Astrocyte of the cerebellum (primary cell): ENCODE measurements at places on chromosomes 11 and 22.

DNA sequence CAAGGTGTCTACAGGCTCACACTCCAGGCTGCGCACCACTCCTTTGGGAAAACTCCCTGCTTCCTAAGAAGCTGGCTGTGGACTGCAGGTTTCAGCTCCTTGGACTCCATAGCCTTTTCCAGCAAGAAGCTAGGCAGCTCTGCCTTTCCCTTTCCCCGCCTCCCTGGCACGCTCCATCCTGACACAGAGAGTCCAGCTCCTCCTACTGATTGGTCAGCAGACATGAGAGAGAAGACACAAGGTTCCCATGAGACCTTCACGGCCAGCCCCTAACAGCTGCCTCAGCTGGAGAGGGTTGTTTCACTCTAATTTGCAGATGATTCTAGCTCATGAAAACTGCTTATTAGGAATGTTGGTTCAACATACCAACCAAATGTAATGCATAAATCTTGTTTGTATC lies 27.6 kb downstream of the TENM4 start:
- DNase-seq: peak; percentile 85

DNA sequence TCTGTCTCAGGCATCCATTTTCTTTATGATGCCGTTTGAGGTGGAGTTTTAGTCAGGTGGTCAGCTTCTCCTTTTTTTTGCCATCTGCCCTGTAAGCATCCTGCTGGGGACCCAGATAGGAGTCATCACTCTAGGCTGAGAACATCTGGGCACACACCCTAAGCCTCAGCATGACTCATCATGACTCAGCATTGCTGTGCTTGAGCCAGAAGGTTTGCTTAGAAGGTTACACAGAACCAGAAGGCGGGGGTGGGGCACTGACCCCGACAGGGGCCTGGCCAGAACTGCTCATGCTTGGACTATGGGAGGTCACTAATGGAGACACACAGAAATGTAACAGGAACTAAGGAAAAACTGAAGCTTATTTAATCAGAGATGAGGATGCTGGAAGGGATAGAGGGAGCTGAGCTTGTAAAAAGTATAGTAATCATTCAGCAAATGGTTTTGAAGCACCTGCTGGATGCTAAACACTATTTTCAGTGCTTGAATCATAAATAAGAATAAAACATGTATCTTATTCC lies 10.9 kb upstream of the HBE1 start:
- DNase-seq: peak; percentile 96

- DNase-seq: no peak
Observed at GRCh38 chr11:11995601-11996000, 12.8 kb downstream of the DKK3 start.

- DNase-seq: peak; percentile 52
Observed at GRCh38 chr11:59207988-59208451, 4.7 kb downstream of the MPEG1 start.

DNA sequence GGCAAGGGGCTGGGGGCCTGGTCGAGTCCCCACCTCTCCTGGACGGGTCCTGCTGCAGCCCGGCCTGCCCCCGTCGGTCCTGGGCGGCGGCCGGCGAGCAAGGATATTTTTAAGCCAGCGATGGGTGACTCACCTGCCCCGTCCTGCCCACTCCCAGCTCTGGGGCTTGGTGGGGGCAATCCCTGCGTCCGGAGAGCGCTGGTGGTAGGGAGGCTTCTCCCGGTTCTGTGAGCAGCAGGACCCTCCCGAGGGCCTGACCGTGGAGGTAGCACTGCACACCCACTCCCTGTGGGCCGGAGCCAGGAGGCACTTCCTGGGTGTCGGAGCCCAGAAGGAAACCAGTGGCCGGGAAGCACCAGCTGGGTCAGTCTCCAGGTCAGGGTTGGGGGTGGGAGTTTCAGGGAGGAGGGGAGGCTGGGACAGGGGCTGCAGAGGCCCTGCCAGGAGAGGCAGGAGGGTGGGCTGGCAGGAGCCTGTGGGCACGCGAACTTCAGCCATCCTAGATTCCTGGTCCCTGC lies 467 bp downstream of the EPS8L2 start:
- no peak for DNase-seq
